ENCODE measurements at places on chromosomes 3 and 15. TPM values are rescaled to one million over a fixed set of nuclear protein-coding genes. Genes with fewer than 3 reads are reported as not detected.

Gene AADACL2
- total RNA-seq = not detected

Gene RETNLB
- total RNA-seq = not detected

Gene MKRN3
- total RNA-seq = 2.8 TPM

Gene TMEM43
- 86.2 TPM for total RNA-seq

Gene LCTL
- not detected for total RNA-seq

Gene IGSF11
- 4.8 TPM for total RNA-seq

Gene ACKR4
- not detected for total RNA-seq

Gene SUMF1
- 21.2 TPM for total RNA-seq

Gene HRH1
- 9.5 TPM for total RNA-seq
